Stimulated activated CD4-positive, alpha-beta T cell treated with anti-CD3 and anti-CD28 coated beads, TNF-alpha, amount 100 ng/mL, for 24 hours (primary cell): ENCODE measurements at places on chromosomes 7 and 10.
A peak's percentile ranks its signal among the peaks of the same experiment; 100 is the strongest.

GRCh38 chr7:155283565-155284194, 14.0 kb upstream of the INSIG1 start:
- DNase-seq: no peak

- peak; percentile 48 for DNase-seq
These were observed 31.1 kb upstream of the TOMM7 start for GRCh38 chr7:22853674-22854157.

- no peak for DNase-seq
These were observed 68.2 kb downstream of the GALNT11 start for GRCh38 chr7:152093717-152094116.

DNA sequence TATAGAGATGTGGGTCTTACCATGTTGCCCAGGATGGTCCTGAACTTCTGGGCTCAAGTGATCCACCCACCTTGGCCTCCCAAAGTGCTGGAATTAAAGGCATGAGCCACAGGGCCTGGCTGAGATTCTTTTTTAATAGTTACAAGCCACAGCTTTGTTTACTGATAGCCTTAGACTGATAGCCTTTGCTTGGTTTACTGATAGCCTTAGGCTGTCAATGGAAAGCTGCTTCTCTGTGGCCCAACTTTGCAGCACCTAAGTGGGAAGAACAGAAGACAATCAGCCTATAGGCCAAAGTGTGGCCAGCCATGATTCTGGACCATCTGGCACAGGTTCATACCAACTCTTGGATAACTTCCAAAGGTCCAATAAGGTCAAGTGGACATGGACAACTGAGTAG, 24.1 kb upstream of the CDCA7L start:
- no peak for DNase-seq

DNA sequence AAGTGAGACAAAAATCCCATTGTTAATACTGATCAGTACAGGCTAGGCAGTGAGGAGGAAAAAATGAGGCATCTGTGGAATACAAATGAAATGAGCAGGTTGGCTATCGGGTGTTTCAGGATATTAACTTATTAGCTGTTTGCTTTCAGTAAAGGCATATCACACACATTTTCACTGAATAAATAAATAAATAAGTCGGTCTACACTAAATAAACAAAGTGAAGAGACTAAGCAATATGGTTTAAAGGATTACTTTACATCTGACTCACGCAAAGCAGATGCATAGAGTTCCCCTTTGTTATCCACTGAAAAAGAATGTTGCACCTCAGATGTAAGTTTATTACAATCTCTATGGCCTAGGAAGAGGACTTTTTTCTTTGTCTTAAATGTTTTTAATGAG, 6.3 kb upstream of the SEMA3A start:
- DNase-seq: no peak

GRCh38 chr7:519484-520390, at the start of gene PDGFA:
PDGFA (minus strand) TSS chr7:519846; CDS start chr7:519001, 845 bp downstream.
- no peak for DNase-seq

- DNase-seq: no peak
These were observed 75.0 kb upstream of the JCAD start for GRCh38 chr10:30134171-30134945.

DNA sequence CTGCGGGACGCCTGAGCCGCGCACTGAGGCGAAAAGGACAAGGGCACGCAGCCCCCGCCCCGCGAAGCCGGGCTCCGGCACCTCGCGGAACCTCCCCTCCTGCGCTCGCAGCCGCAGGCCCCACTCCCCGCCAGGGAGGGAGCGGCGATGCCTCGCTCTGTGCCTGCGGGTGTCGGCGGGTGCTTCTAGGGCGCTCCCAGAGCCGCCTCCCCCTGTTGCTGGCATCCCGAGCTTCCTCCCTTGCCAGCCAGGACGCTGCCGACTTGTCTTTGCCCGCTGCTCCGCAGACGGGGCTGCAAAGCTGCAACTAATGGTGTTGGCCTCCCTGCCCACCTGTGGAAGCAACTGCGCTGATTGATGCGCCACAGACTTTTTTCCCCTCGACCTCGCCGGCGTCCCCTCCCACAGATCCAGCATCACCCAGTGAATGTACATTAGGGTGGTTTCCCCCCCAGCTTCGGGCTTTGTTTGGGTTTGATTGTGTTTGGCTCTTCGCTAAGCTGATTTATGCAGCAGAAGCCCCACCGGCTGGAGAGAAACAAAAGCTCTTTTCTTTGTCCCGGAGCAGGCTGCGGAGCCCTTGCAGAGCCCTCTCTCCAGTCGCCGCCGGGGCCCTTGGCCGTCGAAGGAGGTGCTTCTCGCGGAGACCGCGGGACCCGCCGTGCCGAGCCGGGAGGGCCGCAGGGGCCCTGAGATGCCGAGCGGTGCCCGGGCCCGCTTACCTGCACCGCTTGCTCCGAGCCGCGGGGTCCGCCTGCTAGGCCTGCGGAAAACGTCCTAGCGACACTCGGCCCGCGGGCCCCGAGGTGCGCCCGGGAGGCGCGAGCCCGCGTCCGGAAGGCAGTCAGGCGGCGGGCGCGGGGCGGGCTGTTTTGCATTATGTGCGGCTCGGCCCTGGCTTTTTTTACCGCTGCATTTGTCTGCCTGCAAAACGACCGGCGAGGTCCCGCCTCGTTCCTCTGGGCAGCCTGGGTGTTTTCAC, 519 bp downstream of the ITGB8 start:
- DNase-seq: no peak

DNA sequence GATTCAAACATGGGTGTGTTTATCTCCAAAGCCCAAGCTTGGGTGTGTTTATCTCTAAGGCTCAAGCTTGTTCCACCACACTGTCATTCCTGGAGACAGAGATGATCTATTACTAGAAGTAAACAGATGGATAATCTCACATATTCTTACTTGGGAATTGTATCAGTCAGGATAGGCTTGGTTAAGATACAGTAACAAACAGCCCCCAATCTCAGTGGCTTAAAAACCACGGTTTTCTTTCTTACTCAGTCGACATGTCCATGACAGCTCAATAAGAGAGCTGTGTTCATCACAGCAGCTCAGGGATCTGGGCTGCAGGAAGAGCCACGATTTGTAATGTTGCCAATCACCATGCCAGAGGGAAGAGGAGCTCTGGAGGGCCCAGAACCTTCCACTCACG, 38.5 kb upstream of the LOXL4 start:
- DNase-seq: no peak

DNA sequence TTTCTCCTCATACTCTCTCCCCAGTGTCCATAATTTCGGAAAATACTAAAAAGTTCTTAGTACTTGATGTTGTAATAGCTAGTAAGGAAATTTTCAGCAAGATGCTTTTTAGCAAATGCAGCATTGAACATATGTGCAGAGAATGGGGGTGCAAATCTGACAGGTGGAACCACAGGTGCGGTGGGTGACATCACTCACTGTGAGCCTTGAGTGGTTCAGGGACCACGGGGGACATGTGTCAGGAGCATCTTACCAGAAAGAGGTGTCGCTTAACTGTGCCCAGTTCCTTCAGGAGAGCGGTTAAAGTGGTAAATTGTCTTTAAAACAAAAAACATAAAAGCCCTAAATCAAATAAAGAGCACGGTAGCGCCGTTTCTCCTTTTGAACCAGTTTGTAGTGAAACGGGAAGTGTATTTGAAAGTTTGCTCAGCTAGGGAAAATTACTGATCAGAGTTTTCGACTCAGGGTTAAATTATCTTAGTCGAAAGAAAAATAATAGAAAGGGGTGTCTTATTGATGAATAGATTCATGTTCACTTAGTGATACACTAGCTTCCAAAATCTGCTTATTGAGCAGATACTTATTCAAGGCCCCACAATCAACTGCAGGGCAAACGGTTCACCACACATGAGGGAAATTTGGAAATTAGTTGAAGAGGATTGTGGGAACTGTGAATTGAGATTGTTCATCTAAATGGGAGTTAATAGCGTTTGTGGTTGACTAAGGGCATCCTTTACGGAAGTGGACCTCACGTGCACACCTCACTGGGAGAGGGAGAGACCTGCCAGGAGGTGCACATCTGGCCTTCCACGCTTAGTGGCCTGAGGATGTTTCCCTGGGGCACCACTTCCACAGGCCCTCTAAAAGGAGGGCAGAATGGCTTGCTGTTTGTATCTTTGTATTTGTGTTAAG, 12.7 kb downstream of the CUL1 start:
- DNase-seq: no peak

DNA sequence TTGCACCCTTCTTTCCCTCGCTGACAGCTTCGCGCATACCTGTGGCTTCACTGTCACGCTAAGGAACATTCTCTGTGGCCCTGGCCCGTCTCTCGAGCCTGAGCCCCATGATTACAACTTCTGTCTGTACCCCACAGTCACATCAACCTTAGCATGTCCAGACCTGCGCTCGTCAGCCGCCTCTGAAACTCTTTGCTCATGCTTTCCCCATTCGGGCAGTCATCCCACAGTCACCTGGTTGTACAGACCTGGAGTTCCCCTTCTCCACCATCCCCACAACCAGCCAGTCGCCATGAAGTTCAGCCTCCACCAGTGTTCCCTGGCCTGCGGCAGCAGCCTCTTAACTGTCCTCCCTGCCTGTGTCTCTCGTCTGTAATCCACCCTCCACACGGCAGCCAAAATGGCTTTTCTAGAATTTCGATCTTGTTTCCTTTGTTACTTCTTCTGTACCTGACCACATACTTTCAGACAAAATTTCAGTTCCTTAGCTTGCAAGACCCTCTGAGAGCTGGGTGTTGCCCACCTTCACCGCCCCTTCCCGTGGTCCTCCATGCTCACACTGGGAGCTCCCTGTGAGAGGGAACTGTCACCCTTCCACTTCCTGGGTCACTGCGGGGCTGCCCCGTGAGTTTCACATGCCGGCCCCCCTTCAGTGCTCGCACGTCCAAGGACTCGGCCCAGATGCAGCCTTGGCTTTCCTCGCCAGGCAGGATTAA, 229.2 kb downstream of the CELF2 start:
- DNase-seq: no peak

DNA sequence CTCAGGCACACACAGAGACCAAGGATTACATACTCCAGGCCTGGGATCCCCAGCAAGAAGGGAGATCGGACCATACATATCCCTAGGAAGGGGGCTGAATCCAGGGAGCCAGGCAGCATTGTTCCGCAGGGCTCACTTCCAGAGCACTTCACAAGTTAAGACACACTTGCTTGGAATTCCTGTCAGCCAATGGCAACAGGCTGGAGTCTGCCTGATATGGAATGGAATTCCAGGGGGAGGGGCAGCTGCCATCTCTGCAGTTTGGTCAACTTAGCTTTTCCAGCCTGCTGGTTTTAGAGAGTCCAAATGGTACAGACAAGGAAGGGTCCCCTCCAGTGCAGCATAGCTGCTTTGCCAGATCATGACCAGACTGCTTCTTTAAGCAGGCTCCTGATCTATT, 290.0 kb upstream of the GLI3 start:
- DNase-seq: no peak

DNA sequence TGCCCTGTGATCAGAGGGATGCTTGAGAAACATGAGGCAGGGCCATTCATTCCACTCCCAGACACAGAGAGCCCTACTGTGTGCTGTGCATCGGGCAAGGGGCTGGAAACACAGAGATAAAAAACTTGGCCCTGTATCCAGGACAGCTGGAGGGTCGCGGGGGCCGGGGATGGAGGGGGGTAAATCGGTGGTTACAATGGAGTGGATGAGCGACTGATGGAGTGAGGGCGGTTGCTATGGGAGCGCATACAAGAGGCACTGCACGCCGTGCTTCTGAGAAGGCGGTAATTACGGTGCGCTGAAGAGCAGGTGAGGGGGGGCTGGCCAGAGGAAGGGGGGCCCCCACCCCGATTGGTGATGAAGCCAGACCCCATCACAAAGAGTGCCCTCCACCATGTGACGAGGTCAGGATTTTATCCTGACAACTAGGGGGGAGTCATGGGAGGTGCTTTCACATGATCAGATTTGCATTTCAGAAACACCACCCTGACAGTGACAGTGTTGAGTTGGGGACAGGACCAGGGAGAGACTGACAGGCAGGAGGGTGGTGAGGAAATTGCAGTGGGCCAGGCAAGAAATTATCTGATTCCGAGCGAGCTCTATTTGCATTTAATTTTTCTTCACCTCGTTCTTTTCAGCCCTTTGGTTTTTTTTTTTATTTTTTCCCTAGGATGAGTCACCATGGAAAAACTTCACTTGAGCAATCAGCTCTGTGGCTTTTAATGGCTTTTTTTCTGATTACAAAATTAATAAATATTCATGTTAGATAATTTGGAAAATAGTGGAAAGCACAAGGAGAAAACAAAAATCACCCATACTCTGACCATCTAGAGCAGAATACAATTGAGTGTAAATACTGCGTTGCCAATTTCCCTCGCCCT, 7.8 kb downstream of the CPA5 start:
- no peak for DNase-seq

GRCh38 chr7:158753900-158754299, 49.3 kb upstream of the NCAPG2 start:
- DNase-seq: no peak

GRCh38 chr10:77970869-77971803, 44.6 kb upstream of the DLG5 start:
- no peak for DNase-seq

- DNase-seq: no peak
These were observed 62.3 kb downstream of the CREM start for GRCh38 chr10:35188954-35189353.

- DNase-seq: no peak
These were observed 121.5 kb downstream of the SEMA3D start for GRCh38 chr7:85065306-85065705.

- no peak for DNase-seq
These were observed 184.2 kb downstream of the KMT2E start for GRCh38 chr7:105198223-105198622.

- no peak for DNase-seq
These were observed 6.9 kb upstream of the PFKFB3 start for GRCh38 chr10:6195846-6196245.

DNA sequence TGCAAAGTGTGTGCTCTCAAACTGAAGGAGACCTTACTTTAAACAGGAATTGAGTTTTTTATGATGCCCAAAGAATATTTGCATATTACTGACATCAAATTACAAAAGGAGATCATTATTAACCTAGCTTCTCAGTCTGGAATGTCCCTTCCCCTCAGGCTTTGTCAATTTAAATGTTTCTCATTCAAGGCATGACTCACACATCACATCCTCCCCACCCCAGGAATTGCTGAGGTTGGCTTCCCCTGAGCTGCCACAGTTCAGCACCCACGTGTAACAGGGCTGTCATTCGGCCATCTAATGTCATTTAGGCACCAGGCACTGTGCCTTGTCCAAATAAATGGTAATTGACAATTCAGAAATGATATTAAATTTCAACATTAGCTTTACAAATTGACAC, 305.9 kb upstream of the MGMT start:
- DNase-seq: no peak

- no peak for DNase-seq
These were observed 8.9 kb upstream of the KCNK18 start for GRCh38 chr10:117188371-117188770.

- DNase-seq: no peak
These were observed 375.5 kb downstream of the TCERG1L start for GRCh38 chr10:130935897-130936550.

DNA sequence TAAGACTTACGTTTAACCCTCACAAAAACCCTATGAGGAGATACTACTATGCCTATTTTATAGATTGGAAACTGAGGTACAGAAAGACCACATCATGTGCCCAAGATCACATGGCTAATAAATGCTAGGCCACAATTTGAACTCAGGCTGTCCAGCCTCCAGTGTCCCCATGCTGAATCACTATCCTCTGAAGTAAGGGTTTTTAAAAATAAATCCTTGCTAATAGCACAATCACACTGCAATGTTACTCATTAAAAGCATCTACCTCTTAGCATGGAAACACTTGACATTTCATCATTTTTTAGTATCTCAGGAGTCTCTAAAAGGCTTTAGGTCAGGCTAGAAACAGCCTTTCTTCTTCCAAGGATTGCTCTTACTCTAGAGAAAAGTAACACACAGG, 50.0 kb upstream of the PPP1R3C start:
- DNase-seq: no peak

- DNase-seq: no peak
These were observed 13.9 kb downstream of the FKBP6 start for GRCh38 chr7:73341877-73342276.
